ENCODE measurements at places on chromosomes 11 and 22.

GRCh38 chr11:70637949-70638583, 239.7 kb downstream of the CTTN start:
- H3K4me1 ChIP-seq, result no peaks in the 10 kb centered on the region
- H3K27me3 ChIP-seq, result no peaks in the 10 kb centered on the region
- no peak overlapping the region for H3K27ac ChIP-seq
- no peak overlapping the region for H3K4me3 ChIP-seq
- DNase-seq, result no peak
- no peaks in the 10 kb centered on the region for H3K36me3 ChIP-seq

GRCh38 chr11:76455331-76455730, 10.5 kb downstream of the EMSY start:
- H3K36me3 ChIP-seq, result peaks cover 32% of the 10 kb centered on the region
- H3K27ac ChIP-seq, result no peak overlapping the region

GRCh38 chr22:32987081-32987631, 71.0 kb downstream of the SYN3 start:
- H3K27ac ChIP-seq, result no peak overlapping the region
- DNase-seq, result no peak
- H3K36me3 ChIP-seq, result no peaks in the 10 kb centered on the region
- H3K27me3 ChIP-seq, result no peaks in the 10 kb centered on the region
- H3K4me3 ChIP-seq, result no peak overlapping the region

- no peak for DNase-seq
- peaks cover 21% of the 10 kb centered on the region for H3K36me3 ChIP-seq
- H3K4me1 ChIP-seq, result no peaks in the 10 kb centered on the region
- H3K4me3 ChIP-seq, result no peak overlapping the region
- peaks cover 2% of the 10 kb centered on the region for H3K27me3 ChIP-seq
Observed at GRCh38 chr11:61349189-61349751, 12.4 kb downstream of the CYB561A3 start.

DNA sequence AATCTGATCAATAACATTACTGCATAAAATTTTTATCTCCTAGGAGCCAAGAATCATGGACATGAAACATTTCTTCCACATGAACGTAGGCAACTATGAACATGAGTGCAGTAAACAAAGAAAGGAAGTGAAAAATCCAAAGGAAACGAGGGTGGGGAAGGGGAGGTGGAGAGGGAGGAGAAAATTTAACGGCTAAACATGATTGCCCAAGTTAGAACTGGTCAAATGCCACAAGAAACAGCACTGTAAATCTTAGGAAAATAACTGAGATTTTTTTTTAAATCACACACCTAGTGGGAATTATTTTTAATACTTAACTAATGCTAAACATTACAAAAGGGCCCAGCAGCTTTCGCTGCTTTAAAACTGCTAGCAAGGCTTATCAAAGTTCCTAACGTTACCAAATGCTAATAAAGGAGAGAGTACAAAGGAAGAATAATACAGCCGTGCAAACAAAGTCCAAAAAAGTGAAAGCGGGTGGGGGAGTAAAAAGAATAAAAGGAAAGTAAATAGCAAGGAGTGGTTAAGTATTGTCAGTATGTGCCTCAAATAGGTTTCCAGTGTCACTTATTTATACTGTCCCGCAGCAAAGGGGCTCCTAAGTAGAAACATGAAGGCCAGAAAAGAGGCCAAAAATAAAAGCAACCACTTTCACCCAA, 13.7 kb downstream of the NARS2 start:
- DNase-seq, result no peak
- H3K36me3 ChIP-seq, result peaks cover 35% of the 10 kb centered on the region
- no peak overlapping the region for H3K4me3 ChIP-seq
- H3K4me1 ChIP-seq, result peaks cover 21% of the 10 kb centered on the region
- no peaks in the 10 kb centered on the region for H3K27me3 ChIP-seq

- no peak overlapping the region for H3K27ac ChIP-seq
- DNase-seq, result no peak
- no peak overlapping the region for H3K4me3 ChIP-seq
- no peaks in the 10 kb centered on the region for H3K36me3 ChIP-seq
- no peaks in the 10 kb centered on the region for H3K4me1 ChIP-seq
Observed at GRCh38 chr11:44693654-44694119, 33.1 kb upstream of the TSPAN18 start.

DNA sequence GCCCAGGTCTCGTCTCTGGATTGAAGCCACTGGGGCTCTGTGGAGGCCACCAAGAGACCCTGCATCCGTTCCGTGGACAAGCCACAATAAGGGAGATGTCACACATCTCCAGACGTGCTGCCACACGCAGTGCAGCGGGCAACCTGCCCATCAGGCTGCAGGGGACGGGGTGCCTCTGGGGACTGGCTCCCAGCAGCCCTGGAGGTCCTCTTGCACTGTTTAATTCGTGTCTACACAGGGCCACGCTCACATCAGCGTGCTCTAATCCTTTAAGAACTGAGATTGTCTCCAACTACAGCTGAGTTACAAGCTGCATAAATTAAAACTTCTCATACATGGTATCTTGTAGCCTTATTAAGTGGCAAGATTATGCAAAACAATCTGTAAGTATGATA, 1232.2 kb downstream of the BRD1 start:
- H3K36me3 ChIP-seq, result no peaks in the 10 kb centered on the region
- no peak overlapping the region for H3K4me3 ChIP-seq
- no peaks in the 10 kb centered on the region for H3K4me1 ChIP-seq
- no peaks in the 10 kb centered on the region for H3K27me3 ChIP-seq

- no peak overlapping the region for H3K27ac ChIP-seq
- no peak for DNase-seq
- peaks cover 36% of the 10 kb centered on the region for H3K4me1 ChIP-seq
- H3K36me3 ChIP-seq, result no peaks in the 10 kb centered on the region
- no peak overlapping the region for H3K4me3 ChIP-seq
Observed at GRCh38 chr22:19951346-19951745, 9.7 kb upstream of the TXNRD2 start.

DNA sequence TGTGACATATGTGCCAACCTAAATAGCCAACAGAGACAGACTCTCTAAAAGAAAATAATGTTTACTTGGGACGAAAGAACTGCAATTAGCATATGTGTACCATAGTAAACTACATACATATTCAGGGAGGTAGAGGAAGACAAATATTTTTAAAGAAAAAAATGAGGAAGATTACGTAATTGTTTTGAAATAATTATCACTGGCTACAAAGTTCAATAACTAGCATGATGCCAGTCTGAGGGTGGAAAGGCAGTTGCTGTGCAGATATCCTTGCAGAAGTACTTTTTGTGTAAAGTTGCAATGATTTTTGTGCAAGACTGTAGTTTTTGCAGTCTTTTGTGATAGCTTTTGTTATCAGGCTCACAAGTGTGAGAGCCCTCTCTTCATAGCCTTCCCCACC, 103.3 kb upstream of the ANO5 start:
- no peaks in the 10 kb centered on the region for H3K27me3 ChIP-seq
- no peak for DNase-seq
- H3K27ac ChIP-seq, result no peak overlapping the region
- no peaks in the 10 kb centered on the region for H3K36me3 ChIP-seq

GRCh38 chr11:1563149-1563638, 8.9 kb downstream of the DUSP8 start:
- H3K36me3 ChIP-seq, result no peaks in the 10 kb centered on the region
- H3K27me3 ChIP-seq, result peaks cover 15% of the 10 kb centered on the region
- no peaks in the 10 kb centered on the region for H3K4me1 ChIP-seq
- DNase-seq, result no peak
- H3K4me3 ChIP-seq, result no peak overlapping the region

- peak overlapping the region; percentile 58 for H3K4me3 ChIP-seq
- peaks cover 83% of the 10 kb centered on the region for H3K4me1 ChIP-seq
- peak overlapping the region; percentile 6 for H3K27ac ChIP-seq
- H3K27me3 ChIP-seq, result no peaks in the 10 kb centered on the region
- H3K36me3 ChIP-seq, result no peaks in the 10 kb centered on the region
Observed at GRCh38 chr22:21849489-21849888, 18.0 kb downstream of the MAPK1 start.

DNA sequence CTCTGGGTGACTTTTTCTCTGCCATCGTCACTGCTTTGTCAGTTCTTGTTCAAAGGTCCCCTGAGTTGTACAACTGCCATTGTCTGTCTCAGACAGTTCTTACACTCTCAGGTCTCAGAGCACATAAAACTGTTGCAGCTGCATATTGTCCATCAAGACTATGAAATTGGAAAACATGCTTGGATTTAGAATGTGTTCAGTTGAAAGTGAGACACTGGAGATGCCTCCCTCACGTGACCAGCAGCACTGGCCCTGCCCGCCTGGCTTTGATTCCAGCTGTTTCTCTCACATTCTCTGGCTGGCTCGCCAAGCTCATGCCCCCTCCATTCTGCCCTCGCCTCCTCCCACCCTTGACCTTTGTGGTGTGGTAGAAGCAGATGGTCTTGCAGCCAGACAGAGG, 244.2 kb downstream of the NTM start:
- no peak for DNase-seq
- H3K36me3 ChIP-seq, result no peaks in the 10 kb centered on the region
- H3K27me3 ChIP-seq, result peaks cover 2% of the 10 kb centered on the region
- no peak overlapping the region for H3K27ac ChIP-seq

GRCh38 chr11:13169709-13170108, 107.9 kb upstream of the BMAL1 start:
- H3K4me1 ChIP-seq, result no peaks in the 10 kb centered on the region
- H3K36me3 ChIP-seq, result no peaks in the 10 kb centered on the region
- no peak overlapping the region for H3K27ac ChIP-seq
- peaks cover 8% of the 10 kb centered on the region for H3K27me3 ChIP-seq
- no peak for DNase-seq
- no peak overlapping the region for H3K4me3 ChIP-seq

GRCh38 chr22:20652582-20652981, 121.3 kb upstream of the SERPIND1 start:
- no peak overlapping the region for H3K4me3 ChIP-seq
- H3K27me3 ChIP-seq, result peaks cover 1% of the 10 kb centered on the region
- H3K27ac ChIP-seq, result no peak overlapping the region

GRCh38 chr22:43036282-43036829, 21.4 kb upstream of the PACSIN2 start:
- no peak overlapping the region for H3K27ac ChIP-seq
- DNase-seq, result no peak
- H3K4me3 ChIP-seq, result no peak overlapping the region

DNA sequence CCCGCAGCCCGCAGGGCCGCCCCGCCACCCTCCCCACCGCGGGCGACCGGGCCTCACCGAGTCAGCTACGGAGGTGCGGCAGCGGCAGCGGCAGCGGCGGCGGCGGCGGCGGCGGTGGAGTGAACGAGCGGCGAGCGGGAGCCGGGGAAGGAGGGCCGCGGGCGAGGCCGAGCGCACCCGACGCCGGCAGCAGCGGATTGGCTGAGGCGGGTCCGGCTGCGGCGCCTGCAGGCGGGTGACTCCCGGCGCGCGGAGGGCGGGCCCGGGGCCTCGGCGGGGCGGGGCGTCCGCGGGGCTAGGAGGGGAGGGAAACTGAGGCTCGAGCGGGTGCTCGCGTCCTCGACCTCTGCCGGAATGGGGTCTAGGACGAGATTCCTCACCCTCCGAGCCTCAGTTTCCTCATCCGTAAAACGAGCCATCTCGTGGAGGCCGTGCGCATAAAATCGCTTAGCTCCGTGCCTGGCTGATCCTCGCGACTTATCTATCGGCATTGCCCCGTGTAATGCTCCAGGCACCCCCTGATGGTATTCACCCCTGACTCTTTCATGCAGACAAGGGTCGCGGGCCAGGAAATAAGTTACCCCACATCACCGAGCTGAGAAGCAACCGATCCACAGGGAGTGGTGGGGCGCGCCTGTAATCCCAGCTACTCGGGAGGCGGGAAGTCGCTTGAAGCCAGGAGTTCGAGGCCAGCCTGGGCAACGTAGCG, at the start of gene CPT1A:
TSS of gene CPT1A (minus strand) at position 199 of the 709 bp plus-strand sequence. CDS start 26,442 bp downstream, outside the sequence.
- peaks cover 20% of the 10 kb centered on the region for H3K27me3 ChIP-seq
- H3K4me3 ChIP-seq, result peak within 1 kb of the TSS; percentile 94
- peak within 1 kb of the TSS; percentile 94 for H3K27ac ChIP-seq
- no peaks in the 10 kb centered on the region for H3K36me3 ChIP-seq
- peak; percentile 74 for DNase-seq

DNA sequence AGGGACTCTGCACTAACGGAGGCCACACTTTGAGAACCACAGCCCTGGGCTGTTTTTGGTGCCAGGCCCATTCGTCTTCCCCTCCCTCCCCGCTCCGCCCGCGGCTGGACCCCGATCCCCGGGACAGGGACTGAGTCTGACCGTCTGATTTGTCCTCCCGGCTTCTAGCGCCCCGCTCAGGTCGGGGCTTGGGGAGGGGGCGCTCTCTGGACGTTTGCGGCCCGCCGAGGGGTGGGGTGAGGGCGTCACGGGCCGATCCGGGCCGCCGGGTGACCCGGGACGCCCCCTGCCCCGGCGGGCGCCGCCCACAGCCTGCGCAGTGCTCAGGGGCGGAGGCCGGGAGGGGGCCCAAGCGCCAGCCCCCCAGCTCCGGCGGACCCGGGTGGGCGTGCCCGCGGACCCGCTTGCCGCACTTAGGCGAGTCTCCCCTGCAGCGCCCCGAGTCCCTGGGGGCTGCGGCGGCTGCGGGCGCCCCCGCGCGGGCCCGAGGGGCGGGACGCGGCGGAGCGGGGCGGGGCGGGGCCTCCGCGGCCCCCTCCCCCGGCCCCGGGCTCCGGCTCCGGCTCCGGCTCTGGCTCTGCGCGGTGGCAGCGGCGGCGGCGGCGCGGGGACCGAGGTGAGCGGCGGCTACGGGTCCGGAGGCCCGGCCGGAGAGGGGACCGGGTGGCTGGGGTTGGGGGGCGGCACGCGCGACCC, 33.7 kb upstream of the PRR5 start:
- peak overlapping the region; percentile 85 for H3K4me3 ChIP-seq
- no peaks in the 10 kb centered on the region for H3K36me3 ChIP-seq
- H3K4me1 ChIP-seq, result peaks cover 86% of the 10 kb centered on the region
- peak; percentile 76 for DNase-seq
- peak overlapping the region; percentile 96 for H3K27ac ChIP-seq

DNA sequence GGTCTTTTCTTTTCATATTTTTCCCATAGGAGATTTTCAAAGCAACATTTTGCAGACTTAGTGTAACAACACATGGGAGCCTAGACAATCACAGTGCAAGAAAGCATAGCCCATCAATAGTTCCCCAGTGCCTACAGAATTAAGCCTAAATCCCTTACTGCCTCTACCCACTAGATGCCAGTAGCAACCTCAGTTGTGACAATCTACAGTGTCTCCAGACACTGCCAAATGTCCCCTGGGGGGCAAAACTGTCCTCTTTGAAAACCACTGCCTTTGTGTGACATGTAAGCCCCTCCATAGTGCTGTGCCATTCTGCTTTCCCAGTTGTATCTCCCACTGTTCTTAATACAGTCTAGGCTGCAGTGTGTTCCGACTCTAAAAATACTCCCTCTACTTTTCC, 1329.0 kb downstream of the LRRC4C start:
- no peaks in the 10 kb centered on the region for H3K27me3 ChIP-seq
- H3K36me3 ChIP-seq, result no peaks in the 10 kb centered on the region
- no peaks in the 10 kb centered on the region for H3K4me1 ChIP-seq

GRCh38 chr11:123381817-123382554, 48.1 kb upstream of the GRAMD1B start:
- peaks cover 4% of the 10 kb centered on the region for H3K4me1 ChIP-seq
- no peaks in the 10 kb centered on the region for H3K36me3 ChIP-seq
- H3K27ac ChIP-seq, result peak overlapping the region; percentile 78
- H3K27me3 ChIP-seq, result no peaks in the 10 kb centered on the region

DNA sequence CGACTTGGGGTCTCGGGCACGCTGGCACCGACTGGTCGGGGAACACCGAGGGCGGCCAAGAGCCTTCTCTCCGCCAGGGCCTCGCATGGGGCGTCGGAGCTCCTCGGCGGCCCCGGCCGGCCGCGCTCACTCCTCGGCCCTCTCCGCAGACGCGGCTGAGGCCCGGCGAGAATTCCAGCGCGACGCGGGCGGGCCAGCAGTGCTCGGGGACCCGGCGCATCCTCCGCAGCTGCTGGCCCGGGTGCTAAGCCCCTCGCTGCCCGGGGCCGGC, 5.6 kb downstream of the TBX1 start:
- no peak overlapping the region for H3K4me3 ChIP-seq
- H3K36me3 ChIP-seq, result no peaks in the 10 kb centered on the region
- DNase-seq, result no peak
- peaks cover 7% of the 10 kb centered on the region for H3K27me3 ChIP-seq
- H3K27ac ChIP-seq, result no peak overlapping the region
- peaks cover 18% of the 10 kb centered on the region for H3K4me1 ChIP-seq

All from immature natural killer cell (primary cell).